ENCODE measurements at places on chromosomes 1 and 21.

DNA sequence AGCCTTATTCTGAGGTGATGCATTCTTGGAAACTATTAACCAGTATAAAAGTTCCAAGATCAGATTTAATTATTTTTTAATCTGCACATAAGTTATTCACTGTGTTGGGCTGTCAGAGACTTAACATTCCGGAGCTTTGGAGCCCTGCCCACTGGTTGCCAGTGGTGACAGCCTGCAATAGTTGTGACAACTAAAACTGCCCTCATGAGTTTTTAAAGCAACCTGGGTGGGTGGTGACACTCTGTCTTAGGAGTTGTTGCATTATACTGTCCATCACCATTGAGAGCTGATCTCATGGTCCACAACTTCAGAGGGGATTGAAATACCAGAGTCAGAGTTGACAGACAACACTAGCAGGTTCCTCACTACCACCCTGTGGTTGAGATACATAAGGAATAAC, 653.9 kb upstream of the USP24 start:
- H3K4me3 ChIP-seq, result no peak overlapping the region
- H3K27ac ChIP-seq, result no peak overlapping the region

DNA sequence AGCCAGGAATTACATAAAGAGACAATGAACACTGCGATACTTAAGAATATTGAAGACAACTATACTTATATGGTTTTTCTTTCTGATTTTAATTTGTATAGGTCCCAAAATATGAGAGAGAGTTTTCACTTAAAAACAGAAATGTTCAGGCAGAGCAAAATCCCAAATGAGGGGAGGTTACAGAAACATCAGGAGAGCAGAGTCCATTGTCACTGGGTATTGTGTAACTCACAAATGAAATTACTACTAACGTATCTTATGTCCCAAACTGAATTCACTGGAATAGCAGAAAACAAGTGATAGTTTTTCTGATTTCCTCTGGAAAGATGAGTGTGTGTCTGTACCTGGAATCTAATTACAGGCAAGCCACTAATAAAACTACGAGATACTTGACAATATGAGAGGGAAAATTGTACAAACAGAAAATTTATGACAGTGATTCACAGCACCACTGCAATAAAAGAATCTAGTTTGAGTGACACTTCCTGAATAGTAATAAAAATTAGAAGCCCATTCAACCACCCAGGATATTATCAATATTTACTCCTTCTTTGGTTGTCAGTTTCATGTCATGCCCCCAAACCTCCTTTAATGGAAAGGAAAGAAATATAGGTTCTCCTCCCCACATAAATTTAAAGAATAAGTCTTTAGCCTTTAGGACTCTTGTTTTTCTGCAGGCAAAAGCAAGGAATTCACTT, 522.6 kb downstream of the ADGRL2 start:
- H3K36me3 ChIP-seq, result no peaks in the 10 kb centered on the region
- DNase-seq, result no peak
- no peaks in the 10 kb centered on the region for H3K27me3 ChIP-seq
- H3K4me3 ChIP-seq, result no peak overlapping the region

DNA sequence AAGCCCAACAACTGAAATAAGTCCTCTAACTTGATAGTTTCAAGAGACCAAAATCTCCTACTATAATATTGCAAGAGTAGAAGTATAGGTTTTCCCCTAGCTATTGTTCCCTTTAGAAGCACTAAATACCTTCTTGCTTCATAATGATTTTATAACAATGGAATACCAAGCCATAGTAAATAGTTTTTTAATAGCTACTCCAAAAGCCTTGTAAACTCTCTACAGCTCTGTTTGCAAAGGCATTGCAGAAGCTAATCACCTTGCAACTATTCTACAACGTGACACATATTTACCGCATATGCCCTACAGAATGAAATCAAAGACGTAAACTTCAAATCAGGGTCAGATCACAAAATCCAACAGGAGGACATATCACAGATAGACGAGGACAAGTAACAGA, 451.5 kb upstream of the ZRANB2 start:
- no peak overlapping the region for H3K4me3 ChIP-seq
- DNase-seq, result no peak
- H3K27ac ChIP-seq, result no peak overlapping the region
- no peaks in the 10 kb centered on the region for H3K36me3 ChIP-seq

DNA sequence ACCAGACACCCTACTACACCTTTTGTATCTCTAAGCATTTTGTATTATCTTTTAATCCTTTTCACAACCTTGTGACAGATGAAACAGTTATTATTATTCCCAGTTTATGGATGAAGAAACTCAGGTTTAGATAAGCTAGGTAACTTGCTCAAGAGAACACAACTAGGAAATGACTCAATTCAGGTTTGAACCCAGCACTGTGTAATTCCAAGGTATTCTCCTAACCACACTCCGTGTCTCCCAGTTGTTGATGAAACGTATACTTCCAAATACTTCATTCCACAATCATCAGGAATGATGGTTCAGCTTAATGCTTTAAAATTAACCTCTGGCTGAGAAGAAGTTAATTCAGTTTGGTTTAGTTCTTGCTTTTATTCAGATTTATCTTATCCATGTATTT, 51.7 kb upstream of the MRPS6 start:
- no peaks in the 10 kb centered on the region for H3K27me3 ChIP-seq
- no peak overlapping the region for H3K4me3 ChIP-seq
- H3K36me3 ChIP-seq, result no peaks in the 10 kb centered on the region
- no peaks in the 10 kb centered on the region for H3K4me1 ChIP-seq
- no peak for DNase-seq

DNA sequence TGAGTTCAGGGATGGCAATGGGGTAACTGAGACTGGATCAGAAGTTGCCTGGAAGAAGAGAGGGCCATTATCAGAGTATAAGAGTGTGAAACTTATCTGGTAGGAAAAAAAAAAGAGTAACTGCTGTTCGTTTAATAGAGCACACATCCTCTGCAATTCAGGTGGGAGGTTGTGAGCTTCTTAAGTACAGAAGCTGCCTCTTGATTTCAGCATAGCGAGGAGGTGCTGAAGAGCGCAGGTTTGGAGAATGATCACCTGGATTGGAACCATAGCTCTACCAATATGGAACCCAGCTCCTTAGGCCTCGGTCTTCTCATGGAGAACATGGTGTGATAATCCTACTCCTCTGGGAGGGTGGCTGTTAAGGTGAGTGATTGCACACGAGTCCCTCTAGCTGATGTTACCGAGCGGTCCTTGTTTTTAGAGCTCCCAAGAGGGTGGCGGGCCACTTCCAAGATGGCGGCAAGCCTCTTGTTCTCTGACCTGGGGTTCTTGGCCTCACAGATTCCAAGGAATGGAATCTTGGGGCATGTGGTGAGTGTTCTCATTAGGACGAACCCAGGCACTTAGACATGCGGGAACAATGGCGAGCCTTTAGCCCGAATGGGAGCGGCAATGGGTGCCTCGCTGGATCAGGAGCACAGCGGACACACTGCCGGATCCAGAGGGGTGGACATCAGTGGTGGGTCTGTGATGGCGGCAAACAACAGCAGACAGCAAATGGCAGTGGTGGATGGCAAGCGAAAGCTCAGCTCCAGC, 3.3 kb upstream of the MX1 start:
- no peak overlapping the region for H3K27ac ChIP-seq
- DNase-seq, result no peak
- H3K4me1 ChIP-seq, result no peaks in the 10 kb centered on the region

GRCh38 chr1:67144696-67145095, 9.9 kb upstream of the C1orf141 start:
- no peaks in the 10 kb centered on the region for H3K4me1 ChIP-seq
- H3K4me3 ChIP-seq, result no peak overlapping the region
- H3K27me3 ChIP-seq, result no peaks in the 10 kb centered on the region
- no peaks in the 10 kb centered on the region for H3K36me3 ChIP-seq
- no peak for DNase-seq

DNA sequence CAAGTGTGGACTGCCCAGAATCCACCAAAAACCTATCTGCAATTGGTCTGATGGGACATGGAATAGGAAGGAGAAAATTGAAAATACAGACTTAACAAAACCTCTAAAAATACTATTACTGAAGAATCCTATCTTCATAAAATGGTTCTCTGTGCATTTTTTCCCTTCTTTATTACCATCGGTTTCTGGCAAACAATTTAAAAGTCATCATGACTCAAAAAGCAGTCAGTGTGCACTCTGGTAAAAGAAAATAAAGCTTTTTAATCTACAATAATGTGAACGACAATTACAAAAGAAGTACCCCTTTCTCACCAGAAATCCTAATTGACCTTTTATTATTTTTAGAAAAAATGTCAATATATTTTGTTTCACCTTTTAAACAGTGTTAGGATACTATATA, 186.3 kb downstream of the TPR start:
- peak overlapping the region; percentile 86 for H3K27ac ChIP-seq
- peaks cover 46% of the 10 kb centered on the region for H3K4me1 ChIP-seq
- no peaks in the 10 kb centered on the region for H3K36me3 ChIP-seq
- no peak overlapping the region for H3K4me3 ChIP-seq
- DNase-seq, result no peak

DNA sequence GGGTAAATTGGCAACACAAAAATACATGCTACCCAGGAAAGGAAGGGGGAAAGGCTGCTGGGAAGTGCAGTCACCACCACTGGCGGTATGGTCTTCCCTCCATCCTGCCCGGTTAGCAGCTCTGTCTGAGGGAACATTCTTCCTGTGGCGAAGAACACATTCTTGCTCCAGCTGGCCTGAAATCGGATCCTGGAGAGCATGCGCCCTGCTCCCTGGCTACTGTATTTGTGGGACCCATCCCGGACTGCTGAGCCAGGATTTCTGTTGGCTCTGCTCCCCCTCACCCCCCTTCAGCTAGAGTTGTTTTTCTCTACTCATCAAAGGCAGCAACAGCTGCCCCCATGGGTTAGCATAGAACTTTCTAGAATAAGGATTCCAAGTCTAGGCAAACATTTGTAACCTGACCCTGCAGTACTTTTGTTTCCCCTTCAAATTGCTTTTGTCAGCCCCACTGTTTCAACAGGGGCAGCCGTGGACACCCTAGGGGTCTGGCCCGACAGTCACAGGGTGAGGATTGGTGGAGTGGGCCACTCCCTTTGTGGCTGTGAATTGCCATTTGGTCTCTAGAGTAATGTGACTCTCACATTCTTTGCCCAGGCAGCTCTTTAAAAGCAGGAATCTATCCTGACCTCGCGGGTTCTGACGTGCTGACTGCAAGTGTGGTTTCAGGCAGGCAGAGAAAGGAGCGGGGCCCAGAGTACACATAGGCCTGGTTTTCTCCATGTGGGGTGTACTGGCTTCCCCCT, 157.7 kb downstream of the TOMM20 start:
- no peaks in the 10 kb centered on the region for H3K36me3 ChIP-seq
- no peak overlapping the region for H3K4me3 ChIP-seq
- peak overlapping the region; percentile 10 for H3K27ac ChIP-seq
- H3K27me3 ChIP-seq, result no peaks in the 10 kb centered on the region

- no peaks in the 10 kb centered on the region for H3K36me3 ChIP-seq
- H3K4me1 ChIP-seq, result no peaks in the 10 kb centered on the region
- no peak for DNase-seq
Measured at GRCh38 chr1:173297798-173298391, 90.8 kb upstream of the TNFSF4 start.

DNA sequence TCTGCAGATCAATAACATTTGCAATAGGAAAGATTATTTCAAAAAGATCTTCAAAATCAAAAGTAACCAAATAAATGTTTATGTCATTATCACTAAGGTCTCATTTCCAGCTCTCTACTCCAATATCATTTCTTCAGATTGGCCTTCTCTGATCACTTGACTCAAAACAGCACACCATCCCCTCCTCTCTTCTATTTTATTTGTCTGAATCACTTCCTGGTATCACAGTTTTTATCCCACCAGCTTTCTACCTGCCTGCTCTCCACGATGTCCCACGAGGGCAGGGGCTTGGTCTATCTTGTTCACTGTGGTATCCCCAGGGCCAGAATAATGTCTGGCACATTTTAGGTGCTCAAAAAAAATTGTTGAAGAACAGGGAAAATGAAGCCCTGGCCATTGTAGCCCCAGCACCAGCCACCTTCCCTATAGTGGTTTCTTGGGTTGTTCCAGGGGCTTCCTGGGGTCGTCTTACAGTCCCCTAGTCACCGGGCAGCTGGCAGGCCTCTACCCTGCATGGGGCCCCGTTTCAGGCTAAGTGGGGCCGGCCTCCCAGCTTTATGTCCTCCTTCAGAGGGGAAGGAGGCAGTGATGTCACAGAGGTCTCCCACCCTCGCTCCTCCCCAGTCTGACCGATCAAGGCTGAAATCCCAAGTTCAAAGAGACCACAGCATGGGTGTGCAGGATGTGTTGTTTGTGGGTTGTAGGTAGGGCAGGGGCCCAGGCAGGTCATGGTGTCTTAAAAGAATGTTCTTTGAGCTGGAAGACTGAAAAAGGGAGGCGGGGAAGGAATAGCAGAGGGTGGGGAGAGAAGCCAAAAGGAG, 3.5 kb upstream of the PADI1 start:
- peak; percentile 77 for DNase-seq
- peak overlapping the region; percentile 15 for H3K4me3 ChIP-seq

DNA sequence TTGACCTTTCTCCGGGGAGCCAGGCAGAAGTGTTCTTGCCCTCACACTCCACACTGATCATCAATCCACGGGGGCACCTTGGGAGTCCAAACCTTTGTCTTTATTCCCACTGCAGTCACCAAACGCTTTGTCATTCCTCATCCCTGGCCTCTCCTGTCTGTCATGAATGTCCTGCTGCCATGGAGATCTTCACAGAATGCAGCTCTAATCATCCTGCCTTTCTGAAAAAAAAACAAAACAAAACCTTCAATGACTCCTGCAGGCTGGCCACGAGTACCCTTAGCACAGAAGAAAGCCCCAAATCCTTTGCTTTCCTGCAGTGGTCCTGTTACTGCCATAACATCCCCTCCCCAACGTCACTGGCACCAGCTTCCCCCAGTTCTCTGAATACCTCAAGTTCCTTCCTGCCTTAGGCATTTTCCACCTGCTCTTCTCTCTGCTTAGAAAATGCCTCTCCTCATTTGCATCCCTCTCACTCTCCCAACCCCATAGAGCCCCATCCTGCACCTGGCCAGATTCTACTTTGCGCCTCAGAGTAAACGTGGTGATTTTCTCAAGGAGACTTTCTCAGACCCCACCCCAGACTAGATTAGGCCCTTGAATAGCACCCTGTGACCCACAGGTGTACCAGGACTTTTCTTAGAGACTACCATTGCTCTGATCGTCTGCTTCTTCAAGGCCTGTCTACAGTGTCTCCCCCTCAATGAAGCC, 131.2 kb downstream of the AK5 start:
- no peaks in the 10 kb centered on the region for H3K27me3 ChIP-seq
- H3K4me3 ChIP-seq, result no peak overlapping the region
- H3K36me3 ChIP-seq, result no peaks in the 10 kb centered on the region
- no peak overlapping the region for H3K27ac ChIP-seq

DNA sequence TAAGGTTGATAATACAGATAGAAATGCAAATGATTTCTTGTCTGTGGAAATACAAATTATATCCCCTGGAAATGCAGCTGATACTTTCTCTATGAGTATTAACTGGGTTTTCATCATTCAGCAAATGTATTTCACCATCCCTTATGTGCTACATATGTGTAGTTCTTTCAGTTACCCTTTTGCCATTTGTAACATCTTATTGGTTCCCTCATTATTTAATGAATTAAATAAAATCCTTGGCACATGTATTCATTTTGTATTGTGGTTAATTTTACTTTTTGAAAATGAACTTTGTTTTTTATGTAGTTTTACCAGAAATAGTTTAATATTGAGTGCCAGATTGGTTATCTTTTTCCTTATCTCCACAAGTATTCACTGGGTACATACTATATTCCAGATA, 89.9 kb upstream of the DEPDC1 start:
- H3K36me3 ChIP-seq, result no peaks in the 10 kb centered on the region
- no peak for DNase-seq
- H3K4me1 ChIP-seq, result no peaks in the 10 kb centered on the region
- no peak overlapping the region for H3K4me3 ChIP-seq
- no peaks in the 10 kb centered on the region for H3K27me3 ChIP-seq

- H3K4me1 ChIP-seq, result no peaks in the 10 kb centered on the region
- H3K27me3 ChIP-seq, result no peaks in the 10 kb centered on the region
- H3K4me3 ChIP-seq, result no peak overlapping the region
- H3K36me3 ChIP-seq, result no peaks in the 10 kb centered on the region
Measured at GRCh38 chr21:31278511-31279130, 65.4 kb downstream of the TIAM1 start.

Measured in PC-9 (cell line).